Cardiac muscle cell (in vitro differentiated cells and primary cell): ENCODE measurements at places on chromosomes 1 and 21. TPM values are rescaled to one million over a fixed set of nuclear protein-coding genes. Genes with fewer than 3 reads are reported as not detected.
A peak's percentile ranks its signal among the peaks of the same experiment; 100 is the strongest.

GRCh38 chr1:50175719-50176639 is 67.3 kb downstream of the ELAVL4 start:
- H3K4me1 ChIP-seq = peaks cover 20% of the 10 kb centered on the region
- DNase-seq = no peak
- peaks cover 5% of the 10 kb centered on the region for H3K27me3 ChIP-seq
- H3K36me3 ChIP-seq = no peaks in the 10 kb centered on the region
- no peak overlapping the region for H3K4me3 ChIP-seq

GRCh38 chr1:28517649-28517999 is 11.8 kb downstream of the RCC1 start:
- DNase-seq = no peak
- peak overlapping the region; percentile 85 for H3K27ac ChIP-seq
- no peaks in the 10 kb centered on the region for H3K27me3 ChIP-seq
- no peaks in the 10 kb centered on the region for H3K36me3 ChIP-seq

GRCh38 chr1:198535631-198536030 is 4.8 kb downstream of the ATP6V1G3 start:
- H3K36me3 ChIP-seq = no peaks in the 10 kb centered on the region
- H3K27me3 ChIP-seq = no peaks in the 10 kb centered on the region
- no peak overlapping the region for H3K4me3 ChIP-seq
- no peak overlapping the region for H3K27ac ChIP-seq

DNA sequence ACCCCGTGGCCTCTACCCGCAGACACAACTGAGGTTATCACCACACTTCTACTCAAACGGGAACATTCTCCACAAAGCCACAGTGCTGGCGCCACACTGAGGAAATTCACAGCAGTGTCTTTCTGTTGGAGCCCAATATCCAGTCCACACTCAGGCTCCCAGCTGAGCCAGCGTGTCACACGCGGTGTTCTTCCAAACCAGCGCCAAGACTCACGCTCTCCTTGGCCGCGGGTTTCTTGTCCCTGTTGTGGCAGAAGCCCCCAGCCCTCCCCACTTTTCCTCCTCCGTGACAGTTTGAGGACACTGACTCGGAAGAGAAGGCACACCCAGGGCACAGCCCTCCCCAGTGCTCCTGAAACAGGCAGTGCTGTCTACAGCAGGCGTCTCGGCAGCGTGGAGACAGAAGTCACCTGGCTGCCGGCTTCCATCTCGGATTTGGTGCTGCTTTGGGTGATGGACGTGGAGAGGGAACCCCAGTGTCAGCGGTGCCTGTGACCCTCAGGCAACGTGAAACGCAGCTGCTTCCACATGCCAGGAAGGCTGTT is 35.4 kb upstream of the AGPAT3 start:
- no peak for DNase-seq
- H3K4me3 ChIP-seq = no peak overlapping the region
- H3K36me3 ChIP-seq = no peaks in the 10 kb centered on the region
- H3K27ac ChIP-seq = no peak overlapping the region
- H3K27me3 ChIP-seq = no peaks in the 10 kb centered on the region

- no peaks in the 10 kb centered on the region for H3K36me3 ChIP-seq
- no peaks in the 10 kb centered on the region for H3K27me3 ChIP-seq
- H3K4me1 ChIP-seq = no peaks in the 10 kb centered on the region
- H3K27ac ChIP-seq = no peak overlapping the region
- no peak for DNase-seq
These were observed 124.8 kb upstream of the SYT6 start for GRCh38 chr1:114278430-114278829.

DNA sequence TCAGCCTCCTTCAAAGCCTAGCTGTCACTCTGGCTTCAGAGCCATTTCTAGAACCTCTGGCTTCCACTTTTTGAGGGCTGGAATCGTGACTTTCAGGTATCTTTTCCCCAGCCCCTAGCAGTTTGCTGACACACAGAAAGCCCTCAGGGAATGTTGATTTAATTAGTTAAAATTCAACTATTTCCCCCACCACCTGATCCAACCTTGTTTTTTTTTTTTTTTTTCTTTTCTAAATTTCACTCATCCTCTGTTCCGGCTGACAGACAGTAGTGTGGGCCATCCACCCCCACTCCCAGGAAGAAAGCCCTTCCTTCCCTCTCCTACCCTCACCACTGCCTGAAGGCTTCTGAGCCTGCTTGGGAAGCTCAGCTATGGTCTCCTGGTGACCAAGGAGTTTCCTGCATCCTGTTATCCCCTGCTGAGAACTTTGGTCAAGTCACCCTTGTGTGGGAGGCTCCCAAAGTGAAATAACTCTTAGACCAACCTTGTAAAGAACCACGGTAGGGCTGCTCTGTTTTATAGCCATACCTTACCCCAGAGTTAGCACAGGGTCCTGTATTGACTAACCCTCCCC is 29.4 kb downstream of the KCNJ6 start:
- H3K27me3 ChIP-seq = no peaks in the 10 kb centered on the region
- H3K27ac ChIP-seq = no peak overlapping the region
- no peak overlapping the region for H3K4me3 ChIP-seq
- DNase-seq = no peak
- H3K4me1 ChIP-seq = no peaks in the 10 kb centered on the region
- H3K36me3 ChIP-seq = no peaks in the 10 kb centered on the region

GRCh38 chr1:115524236-115524635 is 117.5 kb upstream of the VANGL1 start:
- no peaks in the 10 kb centered on the region for H3K36me3 ChIP-seq
- no peak for DNase-seq
- H3K27ac ChIP-seq = no peak overlapping the region
- no peaks in the 10 kb centered on the region for H3K4me1 ChIP-seq
- H3K4me3 ChIP-seq = no peak overlapping the region
- H3K27me3 ChIP-seq = no peaks in the 10 kb centered on the region

DNA sequence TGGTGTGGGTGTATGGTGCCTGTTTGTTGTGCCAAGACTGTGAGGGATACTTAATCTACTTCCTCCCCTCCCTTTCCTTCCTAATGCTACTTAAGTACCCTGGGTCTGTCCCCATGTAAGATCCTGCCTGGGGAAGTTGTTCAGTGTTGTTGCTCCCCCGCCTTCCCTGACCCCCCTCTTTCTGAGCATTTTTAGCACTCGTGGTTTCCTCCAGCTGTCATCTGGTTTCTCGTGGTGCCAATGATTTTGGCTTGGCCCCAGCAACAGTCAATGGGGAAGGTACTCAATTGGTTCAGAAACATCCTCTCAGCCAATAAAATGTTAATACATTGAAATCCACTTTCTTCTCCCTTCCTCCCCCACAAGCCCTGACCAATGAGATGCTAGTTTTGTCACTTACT is 8.0 kb upstream of the B4GALT3 start:
- H3K4me3 ChIP-seq = no peak overlapping the region
- H3K36me3 ChIP-seq = no peaks in the 10 kb centered on the region
- H3K27me3 ChIP-seq = no peaks in the 10 kb centered on the region
- peak; percentile 83 for DNase-seq
- H3K27ac ChIP-seq = no peak overlapping the region

GRCh38 chr1:36008546-36009197 is 75.2 kb upstream of the TEKT2 start:
- peaks cover 20% of the 10 kb centered on the region for H3K36me3 ChIP-seq
- H3K4me3 ChIP-seq = no peak overlapping the region
- DNase-seq = peak; percentile 0

DNA sequence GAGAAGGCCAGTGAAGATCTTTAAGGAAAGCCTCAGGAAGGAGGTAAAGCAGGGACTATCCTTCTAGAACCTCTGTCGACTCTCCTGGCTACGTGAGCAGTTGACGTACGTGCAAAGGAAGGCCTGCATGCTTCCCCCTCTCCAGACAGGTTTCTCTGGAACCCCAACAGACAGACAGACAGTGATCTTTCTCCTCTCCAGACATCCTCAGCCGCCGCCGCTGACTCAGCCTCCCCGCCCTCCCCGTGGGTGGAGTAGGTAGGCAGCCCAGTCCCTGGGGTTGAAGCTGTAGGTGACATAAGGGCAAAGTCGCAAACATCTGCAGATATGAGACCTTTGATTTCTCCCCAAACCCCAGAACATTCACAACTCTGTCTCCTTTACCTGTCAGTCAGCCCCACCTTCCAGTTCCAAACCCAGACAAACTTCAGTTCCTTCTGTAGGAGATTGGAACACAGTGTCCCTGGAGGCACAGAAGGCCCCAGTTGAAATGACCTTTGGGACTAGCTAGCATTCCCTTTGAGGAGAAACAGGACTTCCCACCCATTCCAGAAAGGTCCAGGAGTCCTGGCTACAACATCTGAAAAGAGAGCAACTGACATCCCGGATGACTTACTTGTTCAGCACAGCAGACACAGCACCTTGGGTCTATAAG is 146.0 kb upstream of the JUN start:
- no peak overlapping the region for H3K27ac ChIP-seq
- DNase-seq = no peak
- no peaks in the 10 kb centered on the region for H3K36me3 ChIP-seq

DNA sequence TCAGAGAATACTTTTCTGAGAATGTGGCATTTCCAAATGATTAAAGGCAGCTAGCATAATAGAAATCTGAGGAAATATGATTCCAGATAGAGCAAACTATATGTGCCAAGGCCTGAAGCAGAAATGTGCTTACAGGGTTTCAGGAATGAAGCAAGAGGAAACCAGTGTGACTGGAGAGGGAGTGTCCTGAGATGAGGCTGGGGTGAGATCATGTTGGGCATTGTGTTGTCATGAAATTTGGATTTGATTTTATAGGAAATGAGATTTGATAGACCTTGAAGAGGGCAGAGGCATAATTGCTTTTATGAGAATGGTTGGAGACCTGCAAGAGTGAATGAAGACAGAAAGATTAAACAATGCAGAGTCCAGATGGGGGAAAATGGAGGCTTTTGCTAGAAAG is 338.1 kb upstream of the SNX7 start:
- no peaks in the 10 kb centered on the region for H3K4me1 ChIP-seq
- DNase-seq = peak; percentile 94
- H3K36me3 ChIP-seq = no peaks in the 10 kb centered on the region
- H3K27ac ChIP-seq = no peak overlapping the region
- H3K4me3 ChIP-seq = no peak overlapping the region

GRCh38 chr1:152873495-152873894 is 4.6 kb upstream of the SMCP start:
- H3K4me3 ChIP-seq = no peak overlapping the region
- H3K36me3 ChIP-seq = no peaks in the 10 kb centered on the region
- no peak for DNase-seq
- no peaks in the 10 kb centered on the region for H3K4me1 ChIP-seq
- no peak overlapping the region for H3K27ac ChIP-seq

DNA sequence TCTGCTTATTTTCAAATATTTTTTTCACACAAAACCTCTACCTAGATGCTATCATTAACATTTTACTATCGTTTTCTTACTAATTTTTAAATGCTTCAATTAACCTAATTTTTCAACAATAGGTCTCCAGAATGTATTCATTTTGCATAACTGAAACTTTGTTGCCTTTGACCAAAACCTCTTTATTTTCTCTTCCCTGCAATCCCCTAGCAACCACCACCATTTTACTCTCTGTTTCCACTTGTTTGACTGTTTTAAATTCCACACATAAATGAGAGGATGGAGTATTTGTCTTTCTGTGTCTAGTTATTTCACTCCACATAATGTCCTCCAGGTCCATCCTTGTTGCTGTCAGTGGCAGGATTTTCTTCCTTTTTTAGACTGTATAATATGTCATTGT is 9.5 kb upstream of the F13B start:
- no peak overlapping the region for H3K27ac ChIP-seq
- no peaks in the 10 kb centered on the region for H3K36me3 ChIP-seq
- no peak overlapping the region for H3K4me3 ChIP-seq
- H3K4me1 ChIP-seq = no peaks in the 10 kb centered on the region

- H3K4me3 ChIP-seq = no peak overlapping the region
- H3K27me3 ChIP-seq = no peaks in the 10 kb centered on the region
- peaks cover 11% of the 10 kb centered on the region for H3K36me3 ChIP-seq
These were observed 77.2 kb downstream of the LAMC1 start for GRCh38 chr1:183100361-183100974.

DNA sequence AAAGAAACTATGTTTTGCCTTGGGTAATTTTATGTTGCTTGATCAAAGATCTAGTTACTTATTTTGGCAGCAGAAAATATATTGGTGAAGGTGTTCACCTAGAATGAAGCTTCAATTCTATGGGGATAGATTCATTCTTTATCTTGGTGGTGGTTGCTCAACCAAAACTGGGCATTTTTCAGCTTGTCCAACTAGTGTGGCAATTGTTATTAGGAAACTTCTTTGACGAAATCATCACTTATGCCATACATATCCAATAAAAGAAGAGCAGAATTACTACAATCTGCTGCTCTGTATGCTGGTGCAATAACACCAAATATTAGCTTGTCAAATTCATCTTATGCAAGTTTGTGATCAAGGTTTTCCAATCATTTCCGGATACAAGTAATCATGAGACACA is 26.8 kb upstream of the TMPRSS15 start:
- no peaks in the 10 kb centered on the region for H3K4me1 ChIP-seq
- H3K27ac ChIP-seq = no peak overlapping the region
- H3K36me3 ChIP-seq = no peaks in the 10 kb centered on the region
- H3K4me3 ChIP-seq = no peak overlapping the region
- H3K27me3 ChIP-seq = no peaks in the 10 kb centered on the region
- DNase-seq = no peak

GRCh38 chr1:176576670-176577069 is 113.7 kb downstream of the PAPPA2 start:
- H3K4me3 ChIP-seq = no peak overlapping the region
- H3K27me3 ChIP-seq = no peaks in the 10 kb centered on the region
- no peaks in the 10 kb centered on the region for H3K36me3 ChIP-seq

DNA sequence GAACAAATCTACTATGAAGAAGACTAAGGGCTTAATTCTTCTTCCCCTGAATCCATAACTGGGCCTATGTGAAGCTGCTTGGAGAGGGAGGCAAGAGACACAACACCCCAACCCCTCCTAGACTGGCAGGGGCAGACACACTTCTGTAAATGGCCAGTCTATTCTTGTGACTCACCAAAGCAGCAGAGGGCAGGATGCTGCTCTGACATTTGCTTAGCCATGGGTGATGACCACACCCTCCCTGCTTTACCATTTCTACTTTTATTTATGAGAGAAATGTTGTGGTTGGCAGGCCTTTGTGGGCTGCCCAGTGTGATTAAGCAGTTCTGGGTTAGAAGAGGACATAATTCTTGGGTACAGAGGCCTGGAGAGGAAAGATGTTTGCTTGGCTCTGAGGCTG is 189.8 kb upstream of the DPYD start:
- H3K36me3 ChIP-seq = no peaks in the 10 kb centered on the region
- no peak for DNase-seq
- no peaks in the 10 kb centered on the region for H3K27me3 ChIP-seq
- H3K27ac ChIP-seq = no peak overlapping the region

GRCh38 chr1:80593197-80593596 is 1207.5 kb upstream of the ADGRL2 start:
- H3K27ac ChIP-seq = no peak overlapping the region
- H3K4me1 ChIP-seq = no peaks in the 10 kb centered on the region
- H3K4me3 ChIP-seq = no peak overlapping the region

The SMIM1 gene
- 20.9 and 28.4 TPM in 2 replicates for total RNA-seq

The PHF13 gene
- total RNA-seq = 20.6 and 31.6 TPM in 2 replicates

The AQP10 gene
- 4.8 and 11.2 TPM in 2 replicates for total RNA-seq

The OR2L3 gene
- total RNA-seq = 0.07 TPM in 1 of 2 replicates, not detected in the other

The PANK4 gene
- total RNA-seq = 62.7 and 63.2 TPM in 2 replicates

The MAN1C1 gene
- 85.7 and 118 TPM in 2 replicates for total RNA-seq

The MAP10 gene
- total RNA-seq = 9.8 and 14.7 TPM in 2 replicates

The BARHL2 gene
- not detected in 2 replicates for total RNA-seq

The C1orf53 gene
- total RNA-seq = 4.3 and 12.0 TPM in 2 replicates

The IFI44L gene
- total RNA-seq = 0.04 and 1.2 TPM in 2 replicates

The AGT gene
- total RNA-seq = 16.3 and 16.6 TPM in 2 replicates
